Mucosa of descending colon (tissue), 3 donors: ENCODE measurements at places on chromosomes 16 and 17.
A peak's percentile ranks its signal among the peaks of the same experiment; 100 is the strongest.

GRCh38 chr16:11619327-11619851 is 32.7 kb upstream of the LITAF start:
- no peak for DNase-seq

GRCh38 chr17:59491353-59492090 is 73.9 kb upstream of the DHX40 start:
- DNase-seq: no peak

- DNase-seq: no peak
These were observed 435.7 kb downstream of the ZFHX3 start for GRCh38 chr16:72612256-72612655.

DNA sequence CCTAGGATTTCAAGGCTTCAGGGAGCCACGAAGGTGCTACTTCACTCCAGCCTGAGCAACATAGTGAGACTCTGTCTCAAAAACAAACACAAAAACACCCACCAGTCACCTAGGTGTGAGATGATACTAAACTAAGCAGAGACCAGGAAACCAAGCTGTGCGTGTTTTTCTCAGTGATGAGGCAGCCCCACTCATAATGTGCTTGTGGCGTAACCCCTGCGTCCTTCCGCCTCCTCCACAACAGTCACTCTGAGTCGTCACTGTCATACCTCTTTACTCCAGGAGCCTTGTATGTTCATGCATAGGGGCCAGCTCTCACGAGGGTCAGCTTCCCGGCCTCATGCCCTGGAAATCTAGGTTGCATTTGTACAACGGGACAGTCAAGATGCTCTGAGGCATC is 31.1 kb upstream of the SLC47A1 start:
- no peak for DNase-seq

DNA sequence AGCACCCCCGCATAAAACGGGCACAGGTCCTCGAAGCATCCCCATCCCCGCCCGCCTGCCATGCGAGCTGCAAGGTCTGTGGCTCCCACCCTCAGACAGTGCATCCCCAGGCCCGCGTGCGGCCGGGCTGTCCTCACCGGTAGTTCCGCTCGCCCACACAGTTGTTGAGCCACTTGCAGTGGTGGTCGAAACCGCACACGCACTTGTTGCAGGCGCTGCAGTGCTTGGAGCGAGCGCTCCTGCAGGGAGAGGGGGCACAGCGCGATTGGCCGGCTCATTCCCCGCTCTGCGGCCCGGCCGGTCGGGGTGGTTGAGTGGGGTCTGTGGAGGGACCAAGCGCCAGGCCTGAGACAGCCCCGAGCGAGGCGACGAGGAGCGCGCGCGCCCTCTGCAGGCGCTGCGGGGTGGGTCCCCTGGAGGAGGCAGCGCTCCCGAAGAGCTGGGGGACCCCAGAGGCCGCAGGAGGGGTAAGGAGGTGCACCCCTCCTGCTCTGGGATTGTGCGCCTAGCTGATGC is 6.0 kb upstream of the TPPP3 start:
- DNase-seq: no peak

DNA sequence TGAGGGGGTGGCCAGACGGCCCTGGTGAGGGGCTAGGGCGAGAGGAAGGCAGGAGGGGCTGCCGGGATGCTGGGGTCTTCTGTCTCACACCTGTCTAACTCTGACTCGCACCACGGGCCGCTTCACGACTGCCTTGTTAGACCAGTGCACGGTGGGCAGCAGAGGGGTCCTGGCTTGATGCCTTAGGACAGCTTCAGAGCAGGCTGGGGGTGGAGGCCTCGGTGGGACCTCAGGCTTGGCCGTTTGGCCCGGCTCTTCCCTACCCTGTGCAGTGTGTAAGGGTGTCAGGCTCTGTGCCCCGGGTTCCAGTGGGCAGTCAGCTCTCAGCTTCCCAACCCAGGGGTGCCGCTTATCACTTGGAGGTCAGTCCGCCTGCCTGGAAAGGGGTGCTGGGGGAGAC is 100.7 kb downstream of the OR1D5 start:
- no peak for DNase-seq

GRCh38 chr16:64391063-64391600 is 730.7 kb downstream of the CDH11 start:
- DNase-seq: no peak

- no peak for DNase-seq
These were observed 8.1 kb downstream of the DEF8 start for GRCh38 chr16:89956505-89957215.

DNA sequence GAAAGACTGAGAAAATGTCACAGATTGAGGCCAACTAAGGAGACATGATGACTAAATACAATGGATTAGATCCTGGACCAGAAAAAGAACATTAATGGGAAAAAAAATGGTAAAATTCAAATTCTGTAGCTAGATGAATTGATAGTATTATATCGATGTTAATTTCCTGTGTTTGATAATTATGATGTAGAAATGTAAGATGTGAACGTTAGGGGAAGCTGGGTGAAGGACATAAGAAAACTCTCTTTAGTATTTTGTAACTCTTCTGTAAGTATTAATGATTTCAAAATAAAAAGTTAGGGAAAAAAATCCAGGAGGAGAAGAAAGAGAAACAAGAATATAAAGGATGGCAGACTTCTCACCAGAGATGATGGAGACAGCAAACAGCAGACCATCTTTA is 2.8 kb upstream of the ITGB3 start:
- DNase-seq: no peak

DNA sequence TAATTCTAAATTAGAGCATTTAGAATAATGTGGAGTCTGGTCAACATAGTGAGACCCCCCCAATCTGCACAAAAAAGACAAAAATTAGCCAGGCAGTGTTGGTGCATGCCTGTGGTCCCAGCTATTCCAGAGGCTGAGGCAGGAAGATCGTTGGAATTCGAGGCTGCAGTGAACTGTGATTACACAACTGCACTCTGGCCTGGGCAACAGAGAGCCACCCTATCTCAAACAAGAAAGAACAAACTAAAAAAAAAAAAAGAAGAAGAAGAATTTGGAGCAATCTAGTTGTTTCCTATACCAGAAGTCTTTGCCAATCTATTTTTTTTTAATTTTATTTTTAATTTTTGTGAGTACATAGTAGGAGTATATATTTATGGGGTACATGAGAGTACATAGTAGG is 6.0 kb downstream of the CETP start:
- DNase-seq: no peak

- DNase-seq: peak; percentile 50
These were observed 32.7 kb upstream of the RPH3AL start for GRCh38 chr17:385178-385835.
